Frontal cortex (tissue), 4 donors: ENCODE measurements at places on chromosomes 4 and X.

DNA sequence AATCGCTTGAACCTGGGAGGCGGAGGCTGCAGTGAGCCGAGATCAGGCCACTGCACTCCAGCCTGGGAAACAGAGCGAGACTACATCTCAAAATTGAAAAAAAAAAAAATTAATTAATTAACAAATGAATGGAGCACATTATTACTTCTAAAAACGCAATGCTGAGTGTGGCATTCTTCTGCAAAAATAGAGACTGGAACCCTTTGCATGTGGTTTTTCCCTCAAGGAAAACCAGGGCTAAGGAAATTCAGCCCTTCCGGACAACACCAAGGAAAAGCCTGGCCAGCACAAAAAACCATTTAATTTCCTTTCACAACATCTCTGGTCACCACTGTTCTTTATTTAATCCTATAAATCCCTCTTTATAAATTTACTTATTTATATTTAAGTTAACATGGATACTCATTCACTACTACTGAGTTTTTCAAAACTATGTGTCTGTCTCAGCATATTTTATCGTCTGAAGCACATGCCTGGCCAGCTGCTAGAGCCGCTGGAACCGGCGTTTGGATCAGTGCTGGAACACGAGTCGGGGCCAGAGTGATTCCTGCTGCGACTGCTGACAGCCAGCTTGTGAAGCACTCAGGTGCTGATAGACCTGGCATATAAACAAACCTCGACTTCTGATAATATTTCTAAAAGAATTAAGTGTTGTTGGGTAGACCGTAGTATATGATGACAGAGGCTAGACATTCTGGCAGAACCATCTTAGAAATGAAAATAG, 84.5 kb upstream of the WWC2 start:
- DNase-seq, result no peak

GRCh38 chr4:17155486-17155885, 257.0 kb upstream of the LDB2 start:
- no peak for DNase-seq

DNA sequence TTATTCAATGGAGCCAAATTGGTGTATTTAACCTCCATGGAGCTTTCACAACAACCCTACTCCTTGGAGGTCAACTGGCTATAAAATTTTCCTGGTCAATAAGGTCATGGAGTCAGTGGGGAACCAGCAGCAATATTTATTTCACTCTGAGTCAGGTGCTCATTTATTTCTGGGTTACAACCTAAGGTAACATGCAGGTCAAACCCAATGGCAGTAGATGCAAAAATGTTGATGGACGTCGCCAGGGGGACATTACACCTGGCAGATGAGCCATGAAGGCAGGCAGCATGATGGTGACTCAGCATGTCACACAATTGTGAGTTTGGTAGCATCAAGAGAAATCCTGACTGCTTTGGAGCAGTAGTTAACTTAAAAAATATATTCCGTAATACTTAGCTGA, 514.1 kb downstream of the IL15 start:
- DNase-seq, result no peak

DNA sequence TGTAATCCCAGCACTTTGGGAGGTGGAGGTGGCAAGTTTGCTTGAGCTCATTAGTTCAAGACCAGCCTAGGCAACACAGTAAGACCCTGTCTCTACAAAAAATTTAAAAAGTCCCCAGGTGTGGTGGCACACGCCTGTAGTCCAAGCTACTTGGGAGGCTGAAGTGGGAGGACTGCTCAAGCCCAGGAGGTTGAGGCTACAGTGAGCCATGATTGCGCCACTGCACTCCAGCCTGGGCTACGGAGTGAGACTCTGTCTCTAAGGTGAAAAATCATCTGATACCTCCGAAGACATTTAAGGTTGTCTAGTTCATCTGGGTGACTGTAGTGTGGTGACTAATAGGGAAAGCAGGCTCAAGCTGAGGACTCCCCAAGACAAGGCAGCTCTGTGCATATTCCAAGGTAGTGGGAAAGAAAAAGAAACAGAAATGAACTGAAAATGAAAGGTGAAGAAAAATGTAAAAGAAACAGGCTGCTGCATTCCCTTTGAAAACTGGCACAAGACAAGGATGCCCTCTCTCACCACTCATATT, 23.3 kb downstream of the FRYL start:
- DNase-seq, result no peak

DNA sequence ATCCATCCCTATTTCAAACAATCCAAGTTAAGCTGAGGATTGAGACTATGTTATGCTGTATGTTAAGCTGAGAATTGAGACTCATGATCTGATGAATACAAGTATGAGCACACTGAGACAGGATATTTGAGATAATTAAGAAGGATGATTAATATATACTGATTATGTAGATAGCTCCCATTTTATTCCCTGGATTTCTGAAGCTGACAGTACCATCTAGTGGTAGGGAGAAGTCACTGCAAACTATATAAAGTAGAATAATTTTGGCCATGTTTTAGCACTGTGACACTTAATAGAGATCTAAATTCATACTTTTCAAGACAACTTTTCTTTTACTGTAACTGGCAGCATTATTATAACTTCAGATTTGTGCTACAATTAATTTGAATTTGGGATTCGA, 63.8 kb upstream of the HPRT1 start:
- no peak for DNase-seq

GRCh38 chr4:137649711-137650450, 117.6 kb upstream of the PCDH18 start:
- no peak for DNase-seq

DNA sequence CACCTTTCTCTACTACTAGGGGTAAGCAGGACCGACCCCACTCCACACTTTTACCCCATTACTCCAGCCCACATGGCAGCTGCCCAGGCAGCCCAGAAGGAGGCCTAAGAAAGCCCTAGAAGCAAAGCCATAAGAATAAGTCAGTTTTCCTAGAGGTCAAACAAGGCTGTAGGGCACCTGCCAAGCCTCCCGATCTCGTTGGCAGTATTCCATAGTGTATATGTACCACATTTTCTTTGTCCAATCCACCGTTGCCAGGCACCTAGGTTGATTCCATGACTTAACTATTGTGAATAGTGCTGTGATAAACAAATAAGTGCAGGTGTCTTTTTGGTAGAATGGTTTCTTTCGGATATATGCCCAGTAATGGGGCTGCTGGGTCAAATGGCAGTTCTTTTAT, 54.2 kb downstream of the RHOXF2B start:
- no peak for DNase-seq

GRCh38 chr4:107689912-107690587, 30.0 kb downstream of the PAPSS1 start:
- DNase-seq, result no peak

GRCh38 chr4:169645627-169646026, 25.2 kb downstream of the CLCN3 start:
- no peak for DNase-seq

GRCh38 chrX:67587946-67588624, 44.3 kb downstream of the AR start:
- no peak for DNase-seq

DNA sequence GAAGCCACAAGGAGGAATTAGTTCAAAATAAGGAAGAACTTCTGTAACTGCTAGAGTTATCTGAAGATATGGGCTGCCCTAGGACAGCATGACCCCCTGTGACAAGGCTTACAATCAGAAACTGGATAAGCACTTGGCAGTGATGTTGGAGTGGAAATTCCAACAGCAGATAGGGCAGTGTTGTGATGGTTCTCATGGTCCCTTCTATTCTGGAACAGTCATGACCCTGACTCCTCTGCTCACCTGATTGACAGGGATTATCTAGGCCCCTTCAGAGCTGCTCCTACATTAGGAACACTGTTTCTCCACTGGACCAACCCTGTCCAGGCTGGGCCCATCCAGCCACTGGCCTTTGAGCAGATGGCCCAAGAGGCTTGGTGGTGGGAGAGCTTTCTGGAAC, 17.9 kb downstream of the NALF2 start:
- DNase-seq, result no peak

- no peak for DNase-seq
Observed at GRCh38 chr4:174699654-174700053, 129.4 kb downstream of the GLRA3 start.

DNA sequence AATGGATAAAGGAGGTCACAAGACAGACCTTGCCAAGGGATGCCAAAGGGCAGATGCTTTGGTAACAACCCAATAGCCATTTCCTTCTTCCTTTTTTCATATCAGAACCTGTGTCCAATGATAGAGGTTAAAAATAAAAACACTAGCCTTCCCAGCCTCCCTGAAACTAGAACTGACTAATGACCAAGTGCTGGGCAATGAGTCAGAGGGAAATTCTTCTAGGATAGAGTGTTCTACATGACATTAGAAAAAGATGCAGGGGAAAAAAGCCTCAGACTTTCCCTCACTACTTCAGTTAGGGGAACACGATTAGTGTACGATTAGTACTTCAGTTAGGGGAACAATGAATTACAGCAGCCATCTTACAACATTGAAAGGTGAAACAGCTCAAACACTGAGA, 29.3 kb upstream of the FAM47C start:
- DNase-seq, result no peak

DNA sequence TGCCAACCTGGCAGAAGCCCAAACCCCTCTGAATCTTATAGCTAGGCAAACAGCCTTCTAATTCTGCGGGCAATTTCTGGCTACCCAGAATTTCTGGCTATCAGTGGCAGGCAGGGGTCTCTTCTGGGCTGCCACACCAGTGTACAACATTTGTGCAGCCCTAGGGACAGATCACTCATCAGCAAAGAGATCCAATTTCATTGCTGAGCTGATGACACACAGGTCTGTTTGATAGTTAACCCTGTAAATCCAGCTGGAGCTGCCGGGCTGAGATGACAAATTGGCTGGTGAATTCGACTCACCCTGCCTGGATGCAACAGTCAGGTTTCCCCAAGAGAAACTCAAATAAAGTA, 2.4 kb downstream of the MID1 start:
- no peak for DNase-seq

DNA sequence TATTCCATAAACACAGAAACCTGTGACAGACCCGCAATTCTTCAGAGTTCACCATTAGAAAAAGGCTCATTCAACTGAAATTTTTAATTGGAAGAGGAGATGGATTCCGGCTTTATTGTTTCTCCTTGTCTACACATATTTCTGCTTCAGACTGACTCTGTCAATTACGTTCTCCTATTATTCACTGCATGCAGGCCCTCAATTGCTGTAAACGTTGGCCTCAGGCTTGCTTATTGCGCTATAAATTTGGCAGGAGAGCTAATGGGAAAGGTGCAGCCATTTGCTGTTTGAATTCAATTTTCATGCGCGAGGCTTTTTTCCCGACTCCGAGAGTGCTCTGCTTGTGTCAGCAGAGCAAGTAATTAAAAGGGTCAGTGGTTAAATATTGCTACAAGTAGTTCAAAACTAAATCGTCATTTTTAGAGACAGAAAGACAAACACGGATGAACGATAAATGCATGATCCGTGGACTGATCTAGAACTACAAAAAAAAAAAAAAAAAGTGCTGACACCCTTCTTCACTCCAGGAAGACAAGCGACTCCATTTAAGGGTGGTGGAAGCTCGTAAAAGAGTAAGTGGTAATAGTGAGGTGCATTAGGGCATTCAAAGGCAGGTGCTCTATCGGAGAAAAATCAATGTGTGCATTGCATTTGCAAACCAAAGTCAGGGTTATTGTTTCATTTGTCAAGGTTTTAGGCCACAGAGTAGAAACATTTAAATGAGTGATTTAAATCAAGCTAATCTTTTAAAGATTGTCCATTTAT, 841.6 kb upstream of the FRG1 start:
- DNase-seq, result no peak
